Activated CD8-positive, alpha-beta T cell treated with anti-CD3 and anti-CD28 coated beads for 36 hours (primary cell): ENCODE measurements at places on chromosomes 12 and 14. TPM values are rescaled to one million over a fixed set of nuclear protein-coding genes. Genes with fewer than 3 reads are reported as not detected.

DNA sequence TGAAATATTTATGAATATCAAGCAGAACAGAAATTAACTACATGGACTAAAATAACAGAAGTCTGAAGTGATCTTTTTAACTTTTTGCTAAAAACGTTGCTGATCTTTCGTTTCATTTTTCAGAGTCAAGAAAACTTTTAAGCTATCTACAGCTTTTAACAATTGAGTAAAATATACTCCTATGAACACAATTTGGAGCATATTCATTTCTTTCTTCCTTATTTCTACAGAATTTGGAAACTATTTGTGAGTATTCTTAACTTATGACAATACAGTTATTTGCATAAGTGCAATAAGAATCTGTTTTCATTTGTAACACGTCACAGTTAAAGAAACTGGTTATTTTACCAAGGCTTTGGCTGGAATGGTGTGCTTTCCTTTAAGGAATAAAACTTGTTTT, 21.0 kb upstream of the B4GALNT1 start:
- DNase-seq: no peak

DNA sequence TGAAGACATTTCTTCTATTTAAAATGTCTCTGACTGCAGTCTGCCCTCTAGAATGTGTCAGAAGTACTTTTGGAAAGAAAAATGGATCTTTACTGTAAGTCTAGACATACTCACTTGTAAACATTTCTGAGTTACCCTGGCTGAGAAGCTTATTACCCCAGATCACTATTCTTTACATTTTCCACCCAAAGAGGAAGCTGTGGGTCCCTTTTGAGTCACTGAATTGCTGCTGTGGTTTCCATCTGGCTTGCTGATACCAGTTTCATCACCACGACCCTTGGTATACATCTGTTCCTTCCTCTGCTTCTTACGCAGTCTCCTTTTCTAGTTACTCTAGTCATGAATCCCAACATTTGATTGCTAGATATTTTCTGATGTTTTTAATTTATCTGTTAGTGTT, 20.2 kb upstream of the CLEC4D start:
- DNase-seq: peak; percentile 82

- DNase-seq: no peak
These were observed 1.1 kb downstream of the SYNJ2BP start for GRCh38 chr14:70415788-70416187.

GRCh38 chr12:67241482-67241881, 27.7 kb upstream of the CAND1 start:
- no peak for DNase-seq

Gene IRAK4
- total RNA-seq: 24.0 TPM

Gene RNASE3
- not detected for total RNA-seq
